Amniotic epithelial cell (primary cell): ENCODE measurements at places on chromosomes 4 and X.
A peak's percentile ranks its signal among the peaks of the same experiment; 100 is the strongest.

GRCh38 chr4:38510201-38510600 lies 153.8 kb upstream of the KLF3 start:
- no peak for DNase-seq

DNA sequence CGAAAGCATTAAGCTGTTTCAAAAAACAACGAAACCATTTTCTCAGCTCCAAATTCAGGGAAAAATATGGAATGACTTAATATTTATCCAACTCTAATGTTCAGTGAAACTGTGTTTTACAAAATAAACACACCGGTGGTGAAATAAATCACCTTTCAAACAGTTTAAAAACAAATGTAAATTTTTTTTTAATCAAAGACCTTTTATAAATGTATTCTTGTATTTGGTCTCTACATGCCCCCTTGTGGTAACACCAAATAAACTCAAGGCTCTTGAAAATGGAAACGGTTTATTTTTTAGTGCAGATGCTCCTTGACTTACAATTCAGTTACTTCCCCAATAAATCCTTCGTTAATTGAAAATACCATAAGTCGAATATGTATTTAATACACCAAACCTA lies 45.8 kb upstream of the ITM2A start:
- DNase-seq = no peak

DNA sequence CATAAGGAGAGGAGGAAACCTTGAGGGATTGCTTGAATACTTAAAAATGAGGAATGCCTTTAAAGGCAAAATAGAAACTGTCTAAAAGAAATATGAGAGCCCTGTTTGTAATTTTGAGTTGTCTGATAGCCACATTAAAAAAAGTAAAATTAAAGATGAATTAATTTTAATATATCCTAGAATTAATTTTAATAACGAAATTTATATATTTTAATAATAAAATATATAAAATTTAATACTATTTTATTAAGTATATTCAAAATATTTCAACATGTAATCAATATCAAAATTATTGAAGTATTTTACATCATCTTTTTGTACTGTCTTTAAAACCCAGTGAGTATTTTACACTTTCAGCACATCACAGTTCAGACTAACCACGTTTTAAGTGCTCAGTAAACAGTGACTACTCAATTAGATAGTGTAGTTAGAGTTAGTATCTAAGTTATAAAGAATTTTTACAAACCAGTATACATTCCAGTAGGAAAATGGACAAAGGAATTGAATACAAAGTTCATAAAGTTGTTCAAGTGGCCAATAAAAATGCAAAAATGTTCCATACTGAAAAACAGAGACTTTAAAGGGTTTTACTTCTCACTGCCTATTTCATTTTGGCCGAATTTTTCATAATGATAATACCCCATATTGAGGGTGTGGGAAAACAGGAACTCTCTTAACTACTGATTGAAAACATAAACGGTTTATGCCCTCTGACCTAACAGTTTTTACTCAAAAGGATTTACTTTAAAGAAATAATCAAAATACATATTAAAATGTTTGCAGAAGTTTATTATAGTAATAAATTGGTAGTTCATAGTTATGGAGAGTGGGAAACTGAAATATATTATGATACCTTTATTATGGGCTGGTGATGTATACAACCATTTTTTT lies 2.9 kb downstream of the SLC30A9 start:
- DNase-seq = no peak

- no peak for DNase-seq
Observed at GRCh38 chrX:80173261-80173660, 158.7 kb downstream of the TBX22 start.

DNA sequence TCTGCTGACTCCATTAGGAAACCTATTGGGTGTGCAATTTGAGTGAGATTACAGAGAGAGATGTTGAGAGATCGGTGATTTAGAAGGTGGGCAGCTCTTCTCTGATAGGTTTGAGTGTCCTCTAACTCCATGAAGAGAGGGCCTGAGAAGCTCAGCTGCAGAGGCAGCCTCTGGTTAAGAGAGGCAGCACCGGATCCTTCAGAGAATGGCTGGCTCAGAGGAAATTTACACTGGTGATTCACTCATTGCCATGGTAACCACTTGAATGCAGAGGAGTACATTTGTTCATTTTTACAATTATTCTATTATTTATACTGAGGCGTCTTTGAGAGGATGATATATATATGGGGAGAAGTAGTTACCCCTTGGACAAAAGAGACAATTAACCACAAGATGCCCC lies 171.7 kb downstream of the PDGFRA start:
- peak; percentile 51 for DNase-seq

DNA sequence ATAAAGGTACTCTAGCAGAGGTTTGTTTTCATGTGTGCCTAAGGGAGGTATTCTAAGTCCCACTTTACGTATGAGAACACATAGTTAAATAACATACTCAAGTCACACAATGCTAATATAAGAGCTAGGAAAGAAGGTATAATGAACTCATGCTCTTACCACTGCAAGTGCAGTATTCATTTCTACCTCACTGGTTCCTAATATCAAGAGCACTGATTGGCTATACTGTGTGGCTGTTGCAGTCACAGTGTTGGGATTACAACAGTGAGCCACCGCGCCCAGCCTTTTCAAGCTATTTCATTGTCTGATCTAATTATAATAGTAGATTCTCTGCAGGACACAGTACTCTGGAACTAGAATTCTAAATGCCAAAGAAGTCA lies 84.0 kb downstream of the PDS5A start:
- no peak for DNase-seq

- DNase-seq = peak; percentile 22
Observed at GRCh38 chr4:7207628-7208231, 15.4 kb downstream of the SORCS2 start.

- DNase-seq = peak; percentile 97
Observed at GRCh38 chr4:139208404-139208945, 31.5 kb upstream of the ELF2 start.

DNA sequence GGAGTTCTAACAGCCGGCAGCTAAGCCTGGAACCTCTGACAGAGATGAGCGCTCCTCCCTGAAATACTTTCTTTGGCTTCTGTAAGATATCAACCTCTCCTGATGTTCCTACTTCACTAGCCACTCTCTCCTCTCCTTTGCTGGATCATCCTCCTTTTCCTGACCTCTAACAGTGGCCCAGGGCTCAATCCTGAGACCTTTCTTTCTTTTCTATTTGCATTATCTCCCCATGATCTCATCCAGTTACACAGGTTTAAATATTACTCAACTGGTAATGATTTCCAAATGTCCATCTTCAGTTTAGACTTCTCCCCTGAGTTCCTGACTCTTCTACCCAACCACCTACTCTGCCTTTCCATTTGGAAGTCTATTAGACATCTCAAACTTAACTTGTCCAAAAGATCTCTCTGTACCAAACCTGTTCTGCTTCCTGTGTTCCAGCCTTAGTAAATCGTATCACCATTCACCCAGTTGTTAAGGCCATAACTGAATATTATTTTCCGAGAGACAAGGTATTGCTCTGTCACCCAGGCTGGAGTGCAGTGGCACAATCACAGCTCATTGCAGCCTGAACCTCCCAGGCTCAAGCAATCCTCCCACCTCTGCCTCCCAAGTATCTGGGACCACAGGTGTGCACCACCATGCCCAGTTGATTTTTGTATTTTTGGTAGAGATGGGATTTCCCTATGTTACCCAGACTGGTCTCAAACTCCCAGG lies 41.1 kb downstream of the RFC1 start:
- peak; percentile 22 for DNase-seq

DNA sequence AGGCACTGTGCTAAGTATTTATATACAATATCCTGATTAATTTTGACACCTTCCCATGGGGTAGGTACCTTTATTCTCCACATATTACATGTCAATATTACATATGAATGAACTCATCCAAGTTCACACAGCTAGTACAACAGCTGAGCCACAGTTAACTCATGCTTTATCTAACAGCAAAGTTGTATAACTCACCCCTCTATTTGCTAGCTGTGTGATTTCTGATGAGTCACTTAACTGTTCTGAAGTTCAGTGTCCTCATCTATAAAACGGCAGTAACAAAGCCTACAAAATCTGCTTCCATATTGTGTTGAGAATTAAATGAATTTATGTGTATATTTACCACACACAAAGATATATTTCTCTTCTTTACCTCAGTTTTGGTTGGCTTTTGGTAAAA lies 48.2 kb upstream of the KDR start:
- peak; percentile 79 for DNase-seq

- no peak for DNase-seq
Observed at GRCh38 chrX:54950730-54951375, 30.2 kb downstream of the TRO start.

DNA sequence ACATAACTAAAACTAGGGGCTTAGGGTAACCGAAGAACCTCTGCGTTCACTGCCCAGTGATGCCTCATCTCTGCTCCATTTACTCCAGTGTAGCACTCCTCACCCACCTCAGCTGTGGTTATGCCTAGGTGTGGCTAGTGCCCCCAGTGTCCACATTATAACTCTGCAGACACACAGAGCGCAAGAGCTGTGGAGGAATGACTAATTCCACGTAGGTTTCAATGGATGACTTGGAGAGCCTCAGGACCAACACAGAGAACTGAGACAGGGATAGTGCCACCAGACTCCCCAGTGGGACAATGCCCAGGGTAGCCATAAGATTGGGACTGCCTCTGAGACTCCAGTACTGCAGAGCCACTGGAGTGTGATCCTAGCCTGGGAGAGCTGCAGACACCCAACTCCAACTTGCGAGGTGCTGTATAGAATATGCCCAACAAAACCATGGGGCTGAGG lies 542.4 kb upstream of the DIPK2B start:
- peak; percentile 48 for DNase-seq

- DNase-seq = peak; percentile 47
Observed at GRCh38 chrX:108131471-108131870, 39.9 kb downstream of the ATG4A start.

GRCh38 chrX:127879585-127879984 lies 172.6 kb downstream of the ACTRT1 start:
- peak; percentile 0 for DNase-seq

GRCh38 chrX:97344724-97345123 lies 461.0 kb downstream of the RPA4 start:
- DNase-seq = no peak

GRCh38 chrX:40008791-40009461 lies 88.8 kb downstream of the BCOR start:
- no peak for DNase-seq

DNA sequence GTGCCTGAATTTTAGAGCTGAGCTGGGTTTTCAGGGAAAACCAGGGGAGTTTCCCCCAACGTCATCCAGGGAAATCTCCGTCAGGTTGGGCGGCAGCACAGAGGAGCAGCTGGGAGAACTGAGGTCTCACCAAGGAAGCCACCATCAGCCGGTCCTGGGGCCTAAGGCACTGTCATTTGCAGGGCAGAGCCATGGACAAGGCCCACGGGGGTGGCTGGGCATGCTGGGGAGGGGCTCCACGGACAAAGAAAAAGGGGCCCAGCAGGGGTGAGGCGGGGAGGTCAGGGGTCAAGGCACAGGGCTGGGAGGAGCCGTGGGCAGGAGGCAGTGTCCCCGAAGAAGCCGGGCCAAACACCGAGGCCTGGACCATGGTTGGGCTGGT lies 109.8 kb downstream of the HMX1 start:
- no peak for DNase-seq

- no peak for DNase-seq
Observed at GRCh38 chrX:120200851-120201250, 42.4 kb downstream of the RHOXF2 start.

DNA sequence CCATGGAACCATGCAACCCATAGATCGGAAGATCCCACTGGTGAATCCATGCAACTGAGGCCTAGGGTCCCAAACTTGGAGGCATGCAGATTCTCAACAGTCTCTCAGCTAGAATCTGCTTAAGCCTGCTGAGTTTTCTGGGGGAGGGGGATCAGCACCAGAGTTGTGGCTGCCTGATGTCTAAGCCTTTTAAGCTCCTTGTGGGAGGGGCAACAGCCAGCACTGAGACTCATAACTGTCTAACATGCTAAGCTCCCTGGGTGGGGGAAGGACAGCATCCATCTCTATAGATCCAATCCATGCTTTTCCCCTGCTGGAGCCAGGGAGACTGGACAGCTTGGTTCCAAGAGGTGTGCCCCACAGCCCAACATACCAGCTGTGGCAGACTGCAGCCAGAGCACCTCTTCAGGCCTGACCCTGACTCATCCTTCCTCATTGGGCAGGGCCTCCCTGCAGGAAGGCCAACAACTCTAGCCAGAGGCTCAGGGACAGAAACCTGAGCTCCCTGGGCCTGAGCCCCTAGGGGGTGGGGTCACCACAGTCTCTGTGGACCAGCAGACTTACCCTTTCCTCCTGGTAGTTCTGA lies 300.1 kb upstream of the SLC7A11 start:
- peak; percentile 19 for DNase-seq

DNA sequence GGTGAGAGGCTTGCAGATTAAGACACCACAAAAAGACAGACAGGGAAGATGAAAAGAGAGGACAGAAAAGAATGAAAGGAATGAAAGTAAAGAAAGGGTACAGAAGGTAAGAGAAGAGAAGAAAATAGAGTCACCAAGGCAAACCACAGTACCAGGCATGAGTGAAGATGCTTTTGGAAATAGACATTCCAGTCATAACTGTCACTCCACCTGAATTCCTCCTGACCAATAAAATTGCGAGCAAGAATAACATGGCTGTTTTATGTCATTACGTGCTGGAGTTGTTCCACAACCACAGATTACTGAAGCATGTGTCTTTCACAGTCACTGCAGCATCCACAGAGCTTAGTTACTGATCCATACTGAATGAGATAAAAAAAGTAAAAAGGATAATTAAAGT lies 864.9 kb upstream of the SLIT2 start:
- DNase-seq = peak; percentile 50

GRCh38 chrX:103396186-103396585 lies 19.8 kb downstream of the BEX3 start:
- peak; percentile 65 for DNase-seq

GRCh38 chr4:96356591-96357370 lies 516.9 kb downstream of the PDHA2 start:
- DNase-seq = peak; percentile 27

DNA sequence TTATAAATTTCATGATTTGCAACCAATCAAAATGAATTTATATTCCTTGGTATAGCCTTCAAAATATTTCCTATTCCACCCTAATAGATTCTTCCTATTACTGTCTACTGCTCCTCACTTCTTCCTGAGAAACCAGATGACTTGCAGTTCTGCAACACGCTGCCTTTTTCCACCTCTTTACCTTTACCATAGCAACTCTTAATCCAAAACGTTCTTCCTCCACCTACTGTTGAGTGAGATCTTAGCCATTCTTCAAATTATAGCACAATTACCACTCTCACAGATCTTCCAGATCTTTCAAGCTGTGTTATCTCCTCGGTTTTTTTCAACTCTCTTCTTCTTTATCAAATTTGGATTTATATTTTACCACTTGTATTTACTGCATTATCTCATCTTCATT lies 289.8 kb downstream of the ADGRL3 start:
- no peak for DNase-seq
